ENCODE measurements at places on chromosomes 4 and X. TPM values are rescaled to one million over a fixed set of nuclear protein-coding genes. Genes with fewer than 3 reads are reported as not detected.

HAND2 gene
- total RNA-seq: not detected

SPANXC gene
- not detected for total RNA-seq

SPP1 gene
- total RNA-seq: not detected

PABPC1L2B gene
- total RNA-seq: not detected

MMRN1 gene
- total RNA-seq: 1.2 TPM

CENPVL1 gene
- not detected for total RNA-seq

POU4F2 gene
- total RNA-seq: not detected

ARR3 gene
- not detected for total RNA-seq

MAD2L1 gene
- 4.1 TPM for total RNA-seq

MGAT4D gene
- not detected for total RNA-seq

MAOA gene
- not detected for total RNA-seq

INTU gene
- 0.08 TPM for total RNA-seq

SERPINA7 gene
- total RNA-seq: not detected

CXCL10 gene
- not detected for total RNA-seq

OGT gene
- 542 TPM for total RNA-seq

CSAG2 gene
- not detected for total RNA-seq

NXF2 gene
- not detected for total RNA-seq

DIPK2B gene
- not detected for total RNA-seq

UCP1 gene
- total RNA-seq: not detected

Measured in natural killer cell (primary cell).